Stimulated activated CD8-positive, alpha-beta memory T cell treated with anti-CD3 and anti-CD28 coated beads, Interleukin-7, amount 100 ng/mL, for 4 hours (primary cell): ENCODE measurements at places on chromosomes 11 and 22.

DNA sequence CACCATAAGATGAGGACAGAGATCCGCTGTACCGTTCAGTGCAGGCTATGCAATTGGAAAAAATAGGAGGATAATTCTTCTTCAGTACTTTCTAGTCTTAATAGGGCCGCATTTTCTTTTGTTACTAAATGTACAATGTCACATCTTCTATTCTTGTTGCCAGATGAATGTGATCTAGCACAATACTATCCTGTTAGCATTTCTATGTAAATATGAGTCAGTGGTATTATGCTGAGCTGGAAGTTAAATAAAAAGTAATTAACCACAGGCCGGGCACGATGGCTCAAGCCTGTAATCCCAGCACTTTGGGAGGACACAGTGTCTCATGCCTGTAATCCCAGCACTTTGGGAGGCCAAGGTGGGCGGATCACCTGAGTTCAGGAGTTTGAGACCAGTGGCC is 24.4 kb upstream of the BIRC3 start:
- DNase-seq, result no peak

- DNase-seq, result no peak
Observed at GRCh38 chr11:125304136-125304535, 139.6 kb downstream of the PKNOX2 start.

DNA sequence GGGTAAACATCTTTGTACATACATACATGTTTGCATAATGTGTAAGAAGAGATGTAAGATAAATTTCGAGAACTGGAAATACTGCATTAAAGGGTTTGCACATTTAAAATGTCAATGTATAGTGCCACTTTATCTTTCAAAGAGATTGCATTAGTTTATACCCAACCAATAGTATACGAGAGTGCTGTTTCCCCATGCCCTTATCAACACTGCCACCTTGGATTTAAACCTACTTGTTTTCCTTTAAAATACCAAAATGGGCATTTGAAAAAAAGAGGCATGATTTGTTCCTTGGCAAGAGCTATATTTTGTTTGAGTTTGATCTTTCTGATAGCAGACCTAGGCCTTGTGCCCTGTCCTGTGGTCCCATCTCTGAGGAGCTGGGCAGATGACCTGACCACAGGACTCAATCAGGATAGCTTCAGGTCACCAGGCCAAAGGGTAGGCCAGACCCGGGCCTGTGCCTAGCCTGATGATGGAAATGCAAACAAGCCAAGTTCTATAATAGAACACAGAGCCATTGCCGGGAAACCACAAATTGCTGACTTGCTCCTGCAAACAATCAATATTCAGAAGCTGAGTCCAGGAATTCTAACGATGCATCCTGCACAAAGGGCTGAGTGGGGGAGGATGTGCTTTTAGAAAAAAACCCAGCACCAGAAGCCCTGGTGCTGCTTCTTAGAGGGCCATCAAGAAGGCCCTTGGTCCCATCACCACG is 16.9 kb upstream of the ALG8 start:
- no peak for DNase-seq

DNA sequence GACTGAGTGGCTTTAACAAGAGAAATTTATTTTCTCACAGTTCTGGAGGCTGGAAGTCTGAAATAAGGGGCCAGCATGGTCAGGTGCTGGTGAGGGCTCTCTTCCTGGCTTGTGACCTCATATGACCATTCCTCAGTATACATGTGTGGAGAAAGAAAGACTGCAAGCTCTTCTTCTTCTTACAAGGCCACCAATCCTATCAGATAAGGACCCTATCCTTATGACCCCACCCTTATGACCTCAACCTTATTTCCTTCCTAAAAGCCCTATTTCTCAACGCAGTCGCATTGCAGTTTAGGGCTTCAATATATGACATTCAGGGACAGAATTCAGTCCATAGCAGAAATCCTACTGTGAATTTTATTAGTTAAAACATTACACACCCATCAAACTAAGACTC is 124.4 kb upstream of the RAG2 start:
- no peak for DNase-seq

DNA sequence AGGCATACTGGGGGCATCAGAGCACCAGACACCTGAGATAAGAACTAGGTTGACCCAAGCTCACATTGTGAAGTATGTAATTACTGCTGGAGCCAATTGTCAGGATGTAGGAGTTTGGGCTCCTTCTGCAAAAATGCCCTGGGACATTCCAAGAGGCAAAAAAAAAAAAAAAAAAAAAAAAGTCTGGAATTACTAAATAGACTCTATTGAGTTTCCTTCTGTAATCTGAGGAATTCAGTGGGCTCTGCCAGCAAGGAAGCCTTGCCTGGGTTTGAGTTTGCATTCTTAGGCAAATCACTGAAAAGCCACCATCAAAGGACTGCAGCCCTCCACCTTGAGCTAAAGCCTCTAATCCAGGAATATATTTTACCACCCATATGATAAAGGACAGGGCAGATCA is 8.0 kb upstream of the CAVIN3 start:
- no peak for DNase-seq
